ENCODE measurements at places on chromosomes 12 and 14.

DNA sequence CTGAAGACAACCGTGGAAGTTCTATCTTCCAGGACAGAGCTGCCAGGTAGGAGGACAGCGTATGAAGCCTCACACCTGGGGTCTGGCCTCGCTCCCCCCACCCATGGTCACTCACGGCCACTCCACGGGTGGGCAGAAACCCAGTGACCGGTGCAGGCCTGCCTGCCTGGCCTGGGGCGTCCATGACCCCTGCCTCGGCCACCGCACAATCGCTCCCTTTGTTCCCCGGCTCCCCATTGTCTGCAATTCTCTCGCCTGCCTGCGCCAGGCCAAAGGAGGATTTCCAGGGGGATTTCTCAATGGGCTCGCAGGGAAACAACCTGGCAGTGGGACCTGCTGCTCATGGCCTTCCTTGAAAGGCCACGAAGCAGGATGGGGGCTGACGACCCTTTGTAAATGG is 22.6 kb downstream of the CCDC85C start:
- DNase-seq, result no peak

DNA sequence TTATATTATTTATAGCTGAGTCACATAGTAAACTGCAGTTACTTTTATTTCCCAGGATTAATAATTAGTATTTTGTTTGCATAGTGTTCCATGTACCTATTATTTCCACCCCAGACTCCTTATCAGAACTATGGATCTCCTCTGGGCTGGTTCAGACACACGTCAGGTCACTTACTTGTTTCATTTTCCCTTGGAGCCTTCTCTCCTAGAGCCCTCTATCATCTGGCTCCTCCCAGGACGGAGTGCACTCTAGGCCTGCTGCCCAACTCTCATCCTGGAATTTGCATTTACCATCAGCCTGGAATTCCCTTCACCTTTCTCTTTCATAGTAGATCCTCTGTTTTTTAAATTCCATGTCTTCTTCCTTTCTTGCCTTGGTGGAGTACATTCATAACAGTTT is 28.5 kb upstream of the GALNT16 start:
- no peak for DNase-seq

GRCh38 chr12:59715434-59715833 is 119.6 kb downstream of the SLC16A7 start:
- DNase-seq, result no peak

- no peak for DNase-seq
Measured at GRCh38 chr14:97379091-97379531, 581.9 kb downstream of the VRK1 start.

- no peak for DNase-seq
Measured at GRCh38 chr14:75242546-75243273, 35.9 kb upstream of the FOS start.

Measured in stimulated activated CD4-positive, alpha-beta T cell treated with anti-CD3 and anti-CD28 coated beads, TNF-alpha, amount 100 ng/mL, for 1 hour (primary cell).